ENCODE measurements at places on chromosomes 2 and 18.

GRCh38 chr2:134177351-134177931 is 76.4 kb upstream of the MGAT5 start:
- no peak for DNase-seq

DNA sequence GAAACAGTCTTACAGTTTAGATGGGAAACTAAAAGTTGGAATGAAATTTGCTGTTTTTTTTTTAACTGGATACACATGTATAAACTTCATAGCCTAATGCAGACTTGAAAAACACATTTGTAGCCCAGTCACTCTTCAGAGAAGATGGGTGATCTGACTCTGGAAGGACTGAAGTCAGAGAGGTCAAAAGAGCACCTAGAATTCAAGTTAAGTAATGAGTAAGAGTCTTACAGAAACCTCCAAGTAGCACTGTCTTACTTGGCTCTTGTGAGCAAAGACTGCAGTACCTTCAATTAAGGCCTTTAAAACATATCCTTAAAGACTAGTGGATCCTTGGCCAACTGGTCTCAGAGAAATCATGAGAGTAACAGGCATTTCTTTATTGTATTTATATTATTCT is 41.9 kb downstream of the TRAPPC8 start:
- no peak for DNase-seq

GRCh38 chr2:236888794-236889780 is 196.6 kb upstream of the COPS8 start:
- DNase-seq = no peak

DNA sequence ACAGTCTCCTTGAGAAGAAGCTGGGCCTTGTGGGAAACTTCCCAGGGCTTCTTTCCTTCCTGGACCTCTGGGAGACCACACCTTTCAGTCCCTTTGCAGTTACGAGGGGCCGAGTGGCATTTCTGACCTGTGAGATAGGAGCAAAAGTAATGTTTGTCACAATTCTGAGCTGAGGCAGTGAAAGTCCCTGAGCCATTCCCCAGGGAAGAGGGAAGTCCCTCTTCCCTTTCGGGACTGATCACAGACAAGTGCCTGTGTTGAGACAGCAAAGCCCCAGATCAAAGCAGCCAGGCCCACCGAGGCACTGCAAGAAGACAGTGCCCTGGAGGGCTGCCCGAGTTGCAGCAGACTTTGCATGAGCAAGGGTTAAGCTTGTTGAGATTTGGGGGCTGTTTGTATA is 41.9 kb downstream of the RHOB start:
- DNase-seq = no peak

- no peak for DNase-seq
Observed at GRCh38 chr2:237859533-237860272, at the start of gene RAMP1. Gene RAMP1, plus strand, starts transcription at chr2:237859623. Its CDS starts 53 bp downstream, at chr2:237859676.

GRCh38 chr18:8696749-8697211 is 8.6 kb upstream of the MTCL1 start:
- peak; percentile 34 for DNase-seq

DNA sequence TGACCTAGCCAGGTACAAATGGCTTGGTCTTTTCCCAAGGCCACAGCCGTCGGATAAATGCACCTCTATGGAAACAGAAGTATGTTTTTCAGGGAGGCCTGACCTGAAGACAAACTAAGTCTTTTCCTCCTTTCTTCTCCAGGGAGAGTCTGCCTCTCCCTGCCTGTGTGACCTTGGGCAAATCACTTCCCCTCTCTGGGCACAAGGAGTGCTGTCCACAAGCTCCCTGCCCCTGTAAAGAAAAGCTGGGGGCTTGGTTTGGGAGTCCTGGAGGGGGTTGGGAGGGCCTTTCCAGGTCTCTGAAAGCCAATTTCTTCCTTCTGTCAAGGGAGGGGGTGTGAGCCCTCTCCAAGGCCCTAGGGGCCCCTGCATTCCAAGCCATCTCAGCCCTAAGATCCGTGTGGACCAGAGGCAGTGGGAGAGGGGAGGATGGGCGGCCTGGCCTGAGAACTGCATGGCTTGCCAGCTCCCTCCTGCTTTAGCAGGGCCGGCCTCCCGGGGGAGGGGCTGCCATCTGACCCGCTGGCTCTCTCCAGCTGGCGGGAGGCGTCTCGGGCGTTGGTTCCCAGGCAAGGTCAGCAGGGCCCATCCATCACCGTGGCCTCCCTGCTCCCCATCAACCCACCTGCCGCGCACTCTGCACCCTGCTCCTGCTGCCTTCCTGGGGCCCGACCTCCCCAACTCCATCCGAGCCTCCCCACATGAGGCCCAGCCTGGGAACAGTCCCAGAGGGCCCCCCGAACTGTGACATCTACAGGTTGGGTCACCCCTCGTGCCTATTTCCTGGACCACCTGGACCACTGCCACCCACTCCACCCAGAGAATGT is 61.4 kb downstream of the SMAD7 start:
- no peak for DNase-seq

GRCh38 chr18:44065206-44065605 is 615.5 kb upstream of the SETBP1 start:
- peak; percentile 11 for DNase-seq

GRCh38 chr2:1489486-1489885 is 76.2 kb downstream of the TPO start:
- no peak for DNase-seq

DNA sequence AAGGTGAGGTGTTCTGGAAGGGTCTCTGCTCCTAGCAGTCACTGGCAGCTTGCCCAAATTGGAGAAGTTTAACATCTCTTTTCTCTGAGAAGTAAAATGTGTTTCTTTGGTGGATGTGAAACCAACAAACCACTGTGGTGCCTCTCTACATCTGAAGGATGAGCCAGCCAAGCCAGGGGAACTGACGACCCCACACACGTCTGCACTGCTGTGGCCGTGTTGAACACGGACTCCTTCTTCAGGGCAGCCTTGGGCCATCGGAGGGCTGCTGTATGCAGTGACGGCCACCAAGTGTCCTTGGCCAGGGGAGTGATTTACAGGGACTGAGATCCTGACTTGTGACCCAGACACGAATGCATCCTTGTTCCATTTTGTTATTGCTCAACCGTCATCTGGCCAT is 207.8 kb downstream of the ACKR3 start:
- no peak for DNase-seq

GRCh38 chr2:73218298-73218697 is 4.3 kb downstream of the SMYD5 start:
- no peak for DNase-seq
